Fibroblast of lung (primary cell): ENCODE measurements at places on chromosomes 12 and 14. TPM values are rescaled to one million over a fixed set of nuclear protein-coding genes. Genes with fewer than 3 reads are reported as not detected.

CFAP73 gene
- not detected in 2 replicates for total RNA-seq

ZNF384 gene
- total RNA-seq, result 9.8 and 12.2 TPM in 2 replicates

KRT72 gene
- not detected in 2 replicates for total RNA-seq

ATN1 gene
- 8.2 and 21.5 TPM in 2 replicates for total RNA-seq

CMA1 gene
- not detected in 2 replicates for total RNA-seq

CLBA1 gene
- total RNA-seq, result 8.0 and 11.7 TPM in 2 replicates

ESYT1 gene
- 261 and 446 TPM in 2 replicates for total RNA-seq

COL2A1 gene
- not detected in 2 replicates for total RNA-seq

ACVRL1 gene
- total RNA-seq, result 20.8 and 36.2 TPM in 2 replicates

INHBC gene
- not detected in 2 replicates for total RNA-seq

EIF2B2 gene
- total RNA-seq, result 30.2 and 34.2 TPM in 2 replicates

CLMN gene
- 0.83 and 1.0 TPM in 2 replicates for total RNA-seq

TMEM229B gene
- 0.77 and 0.99 TPM in 2 replicates for total RNA-seq

SSTR1 gene
- total RNA-seq, result 1.8 and 3.0 TPM in 2 replicates
